ENCODE measurements at places on chromosomes 5 and 9.

- peak; percentile 83 for DNase-seq
Measured at GRCh38 chr9:37800631-37801286, at the start of gene DCAF10. Gene DCAF10 (plus strand): TSS chr9:37800797. CDS start chr9:37800867, 70 bp downstream.

GRCh38 chr9:113596616-113597320 lies 133.2 kb downstream of the RGS3 start:
- no peak for DNase-seq

- peak; percentile 44 for DNase-seq
Measured at GRCh38 chr5:68962757-68963484, 130.9 kb upstream of the SLC30A5 start.

- no peak for DNase-seq
Measured at GRCh38 chr5:16585041-16585667, 31.6 kb downstream of the RETREG1 start.

- no peak for DNase-seq
Measured at GRCh38 chr5:134459010-134459403, 47.3 kb upstream of the CDKN2AIPNL start.

DNA sequence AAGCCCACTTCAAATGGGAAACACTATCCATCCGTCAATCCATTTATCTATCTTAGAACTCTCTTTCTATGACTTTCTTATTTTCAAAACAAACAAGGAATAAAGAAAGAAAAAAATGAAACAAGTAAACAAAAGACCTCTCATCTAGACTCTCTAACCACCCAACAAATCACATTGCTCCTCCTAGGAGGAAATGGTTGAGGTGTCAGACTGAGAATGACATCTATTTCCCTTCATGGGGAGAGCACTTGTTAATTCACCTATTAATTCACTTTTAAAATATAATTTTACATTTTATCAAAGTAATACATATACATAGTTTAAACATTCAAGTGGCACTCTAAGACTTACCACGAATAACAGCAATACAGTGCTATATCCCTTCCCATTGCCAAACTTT lies 2.4 kb upstream of the IL31RA start:
- no peak for DNase-seq

- DNase-seq, result no peak
Measured at GRCh38 chr5:131274326-131275063, 10.6 kb downstream of the CDC42SE2 start.

All from NCI-H2081 (cell line).